ENCODE measurements at places on chromosomes 3 and 15.

- DNase-seq, result no peak
Measured at GRCh38 chr3:7630925-7631324, 770.0 kb downstream of the GRM7 start.

GRCh38 chr3:188993181-188993580, 178.6 kb upstream of the TPRG1 start:
- no peak for DNase-seq

- no peak for DNase-seq
Measured at GRCh38 chr3:104831071-104831470, 535.6 kb upstream of the ALCAM start.

GRCh38 chr3:106014518-106014917, 145.7 kb upstream of the CBLB start:
- no peak for DNase-seq

- DNase-seq, result no peak
Measured at GRCh38 chr15:78938658-78939488, 6.0 kb downstream of the CTSH start.

DNA sequence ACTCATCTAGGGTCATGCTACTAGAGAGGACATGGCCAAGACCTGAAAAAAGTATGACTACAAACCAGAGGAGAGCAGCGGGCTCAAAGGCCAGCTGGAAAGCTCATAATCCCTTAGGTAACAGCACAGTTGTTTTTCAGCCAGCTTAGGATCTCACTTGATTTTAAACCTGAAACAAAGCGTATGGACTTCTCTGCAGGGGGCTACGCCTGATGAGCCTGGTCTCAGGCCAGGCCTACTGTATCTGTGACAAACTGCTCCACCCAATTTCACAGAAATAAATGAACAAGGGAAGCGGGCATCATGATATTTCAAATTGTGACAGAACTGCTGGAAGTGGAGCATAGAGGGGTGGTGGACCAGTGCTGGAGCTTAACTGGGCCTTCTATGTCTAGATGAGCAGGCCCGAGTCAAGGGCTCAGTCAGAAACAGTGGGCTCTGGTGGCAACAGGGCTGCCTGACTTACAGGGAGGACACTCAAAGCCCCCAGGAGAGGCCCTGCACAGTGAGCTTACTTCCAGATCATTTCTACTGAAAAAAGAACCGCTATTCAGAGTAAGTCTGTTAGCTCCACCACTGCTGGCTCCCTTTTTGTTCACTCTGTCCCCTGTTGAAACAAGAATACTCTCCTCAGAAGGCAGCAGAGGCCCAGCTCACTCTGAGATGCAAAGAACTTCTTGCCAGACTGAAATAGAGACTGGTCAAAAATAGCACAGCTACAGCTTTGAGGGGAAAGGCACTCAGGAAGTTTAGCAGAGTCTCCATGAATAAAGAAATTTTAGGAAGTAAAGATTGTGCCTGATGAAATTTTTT, 47.0 kb downstream of the LRIG1 start:
- DNase-seq, result no peak

GRCh38 chr3:168262887-168263286, 167.2 kb upstream of the GOLIM4 start:
- DNase-seq, result no peak

DNA sequence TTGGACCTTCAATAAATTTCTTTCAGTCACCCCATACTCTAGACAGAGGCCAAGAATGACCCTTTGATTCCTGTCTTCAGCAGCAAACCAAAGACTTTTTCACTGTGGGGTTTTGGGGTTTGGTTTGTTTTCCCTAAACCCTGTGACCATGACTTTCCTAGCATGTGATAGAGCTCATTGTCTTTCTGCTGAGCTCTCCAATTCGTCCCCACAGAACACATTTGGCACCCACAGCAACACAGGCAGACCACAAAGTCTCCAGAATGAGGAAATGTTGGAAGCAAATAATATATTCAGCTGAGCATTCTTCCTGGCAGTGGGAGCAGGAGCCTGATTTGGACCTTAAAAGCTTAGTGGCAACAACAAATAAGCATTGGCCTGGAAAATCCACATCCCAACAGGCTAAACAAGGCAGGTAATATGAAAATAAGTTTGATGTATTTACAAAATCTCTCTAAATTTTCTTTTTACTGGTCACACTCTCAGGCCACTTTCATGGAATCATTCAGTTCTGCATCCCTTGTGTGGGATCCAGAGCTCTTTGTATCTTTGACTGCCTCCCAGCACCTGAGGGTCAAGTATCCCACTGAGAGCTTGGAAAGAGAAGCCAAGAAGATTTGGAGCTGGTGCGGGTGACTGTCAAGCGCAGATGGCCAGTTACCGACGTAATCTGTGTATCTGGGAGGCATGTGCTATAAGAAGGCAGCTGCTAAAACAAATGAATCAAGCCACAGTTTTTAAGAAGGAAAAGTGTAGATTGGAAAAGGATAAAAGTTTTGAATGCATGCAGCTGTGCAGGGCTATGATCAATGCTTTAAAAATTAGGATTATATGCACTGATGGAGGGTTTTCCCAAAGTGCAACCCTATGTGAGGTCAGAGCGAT, 36.5 kb upstream of the CPB1 start:
- no peak for DNase-seq

DNA sequence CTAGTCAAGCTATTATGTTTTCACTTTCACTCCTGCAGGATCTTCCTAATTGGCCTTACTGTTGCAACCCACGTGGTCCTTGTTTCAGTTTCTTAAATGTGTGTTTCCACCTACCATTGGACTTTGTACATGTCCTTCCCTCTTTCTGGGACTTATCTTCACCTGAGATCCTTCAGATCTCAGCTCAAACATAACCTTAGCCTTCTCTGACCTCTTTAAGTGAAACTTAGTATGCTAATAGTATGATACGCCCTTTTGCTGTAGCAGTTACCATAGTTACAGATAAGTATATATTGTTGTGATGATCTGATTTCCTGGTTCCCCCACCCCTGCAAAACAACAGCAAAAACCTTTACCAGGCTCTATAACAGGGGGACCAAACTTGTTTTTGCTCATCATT, 35.2 kb downstream of the U2SURP start:
- no peak for DNase-seq

- no peak for DNase-seq
Measured at GRCh38 chr15:63448266-63448665, 56.1 kb upstream of the USP3 start.

- no peak for DNase-seq
Measured at GRCh38 chr3:97698691-97699090, 65.9 kb upstream of the ARL6 start.

GRCh38 chr3:73432023-73432705, 192.6 kb downstream of the PDZRN3 start:
- no peak for DNase-seq

DNA sequence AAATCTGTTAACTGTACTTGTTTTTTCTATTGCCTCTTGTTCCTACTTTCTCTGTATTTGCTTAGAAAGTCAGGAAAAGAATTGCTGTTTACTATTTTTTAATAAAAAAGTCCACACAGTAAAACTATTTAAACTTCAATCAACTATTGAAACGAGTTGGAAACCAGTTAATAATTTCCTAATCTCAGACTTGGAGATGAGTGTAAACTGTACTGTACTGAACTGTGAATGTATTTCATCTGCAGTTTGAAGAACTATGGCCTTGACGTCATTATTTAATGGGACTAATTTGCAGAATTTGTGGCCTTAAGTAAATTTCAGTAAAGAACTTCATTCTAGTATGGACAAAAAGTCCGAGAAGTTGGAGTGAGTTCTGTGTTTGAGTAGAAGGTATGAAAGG, 89.1 kb downstream of the LRRC28 start:
- DNase-seq, result no peak

DNA sequence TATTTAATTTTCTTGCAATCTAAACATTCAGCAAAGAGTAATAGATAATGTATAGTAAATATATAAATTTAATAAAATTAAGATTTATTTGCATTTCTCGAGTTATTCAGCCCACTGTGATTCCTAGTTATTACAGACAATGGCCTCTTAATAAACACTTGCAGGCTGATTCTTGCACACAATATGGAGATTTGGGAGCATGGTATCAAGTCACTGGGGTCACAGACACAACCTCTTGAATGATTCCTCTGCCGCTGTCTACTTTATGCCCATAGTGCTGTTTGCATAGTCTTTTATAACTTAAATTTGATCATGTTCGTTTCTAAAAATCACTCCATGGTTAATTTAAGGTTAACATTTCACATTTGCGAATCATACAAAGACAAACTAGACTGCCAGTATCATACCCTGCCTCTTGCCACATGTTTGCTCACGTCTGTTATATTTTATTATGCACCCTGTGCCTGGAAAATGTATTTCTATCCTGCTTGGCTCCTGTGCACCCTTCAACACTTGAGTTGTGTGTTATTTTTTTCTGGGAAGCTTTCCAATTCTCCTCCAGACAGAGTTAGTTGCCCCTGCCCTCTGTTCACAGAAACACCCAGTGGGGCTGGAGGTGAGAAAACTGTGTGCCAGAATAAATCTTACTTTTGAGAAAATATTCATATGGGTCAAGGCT, 206.3 kb upstream of the ROBO1 start:
- DNase-seq, result no peak

All from central memory CD8-positive, alpha-beta T cell (primary cell).